ENCODE measurements at places on chromosomes 4 and X. TPM values are rescaled to one million over a fixed set of nuclear protein-coding genes. Genes with fewer than 3 reads are reported as not detected.

GRCh38 chr4:62398318-62398717 is 1198.2 kb downstream of the ADGRL3 start:
- no peak overlapping the region for H3K4me3 ChIP-seq
- no peak for DNase-seq

DNA sequence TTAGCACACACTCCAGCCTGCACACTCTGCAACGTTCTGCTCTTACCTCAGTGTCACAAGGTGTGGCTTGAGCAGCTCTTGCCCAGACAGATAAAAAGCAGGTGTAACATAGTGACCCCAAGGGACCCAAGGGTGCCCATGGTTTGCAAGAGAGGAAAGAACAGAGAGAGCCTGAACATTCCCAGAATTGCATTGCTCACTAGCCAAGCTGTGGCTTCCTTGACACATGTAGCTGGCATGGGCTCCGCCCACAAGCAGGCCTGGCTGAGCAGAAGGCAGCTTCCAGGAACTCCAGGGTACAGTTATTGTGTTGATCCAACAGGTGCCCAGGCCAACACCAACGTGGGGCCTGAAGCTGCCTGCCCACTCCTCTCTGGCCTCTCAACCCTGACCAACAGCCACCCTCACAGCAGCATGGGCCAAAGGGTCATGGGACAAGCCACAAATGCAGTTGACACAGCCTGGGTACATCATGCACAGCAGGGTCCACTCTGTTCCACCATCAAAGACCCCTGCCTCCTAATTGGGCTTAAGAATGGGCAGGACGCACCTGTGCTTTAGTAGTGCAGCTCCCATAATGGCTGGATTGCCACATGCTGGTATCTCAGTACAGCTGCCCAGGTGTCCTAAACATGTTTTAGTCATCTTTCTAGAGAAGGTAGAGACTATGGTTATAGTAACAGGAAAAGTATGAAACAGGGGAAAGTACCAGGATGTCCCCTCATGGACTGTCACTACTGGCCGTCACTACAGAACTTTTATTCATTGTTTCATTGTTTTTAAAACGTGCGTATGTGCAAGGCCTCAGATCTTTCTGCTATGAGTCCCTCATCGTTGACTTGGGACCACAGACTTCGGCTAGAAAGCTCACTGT is 73.7 kb upstream of the ACSL1 start:
- H3K36me3 ChIP-seq, result no peaks in the 10 kb centered on the region
- no peaks in the 10 kb centered on the region for H3K27me3 ChIP-seq
- H3K4me1 ChIP-seq, result no peaks in the 10 kb centered on the region
- no peak for DNase-seq
- no peak overlapping the region for H3K4me3 ChIP-seq

DNA sequence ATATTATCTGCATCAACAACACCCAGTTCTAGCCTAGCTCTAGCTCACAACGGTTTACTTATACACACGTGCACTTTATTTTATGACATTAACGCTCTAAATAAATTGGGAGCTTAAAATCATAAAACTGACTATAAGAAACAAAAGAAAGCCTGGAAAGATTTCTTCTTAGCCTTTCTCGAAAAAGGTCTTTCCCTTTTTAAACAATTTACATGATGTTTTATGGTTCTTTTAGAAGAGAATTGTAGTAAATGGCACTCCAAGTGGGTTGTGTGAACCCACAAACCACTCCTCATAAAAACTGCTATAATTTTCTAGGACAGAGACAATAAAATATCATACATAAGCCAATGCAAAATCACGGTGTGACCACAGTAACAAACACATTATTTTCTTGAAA is 23.1 kb downstream of the STX18 start:
- no peaks in the 10 kb centered on the region for H3K27me3 ChIP-seq
- no peak overlapping the region for H3K27ac ChIP-seq
- H3K36me3 ChIP-seq, result no peaks in the 10 kb centered on the region
- H3K4me3 ChIP-seq, result no peak overlapping the region
- no peaks in the 10 kb centered on the region for H3K4me1 ChIP-seq
- DNase-seq, result no peak

- H3K4me1 ChIP-seq, result peaks cover 37% of the 10 kb centered on the region
- peak; percentile 82 for DNase-seq
- peaks cover 11% of the 10 kb centered on the region for H3K27me3 ChIP-seq
- H3K4me3 ChIP-seq, result no peak overlapping the region
These were observed 31.6 kb upstream of the IRAK1 start for GRCh38 chrX:154051201-154051810.

DNA sequence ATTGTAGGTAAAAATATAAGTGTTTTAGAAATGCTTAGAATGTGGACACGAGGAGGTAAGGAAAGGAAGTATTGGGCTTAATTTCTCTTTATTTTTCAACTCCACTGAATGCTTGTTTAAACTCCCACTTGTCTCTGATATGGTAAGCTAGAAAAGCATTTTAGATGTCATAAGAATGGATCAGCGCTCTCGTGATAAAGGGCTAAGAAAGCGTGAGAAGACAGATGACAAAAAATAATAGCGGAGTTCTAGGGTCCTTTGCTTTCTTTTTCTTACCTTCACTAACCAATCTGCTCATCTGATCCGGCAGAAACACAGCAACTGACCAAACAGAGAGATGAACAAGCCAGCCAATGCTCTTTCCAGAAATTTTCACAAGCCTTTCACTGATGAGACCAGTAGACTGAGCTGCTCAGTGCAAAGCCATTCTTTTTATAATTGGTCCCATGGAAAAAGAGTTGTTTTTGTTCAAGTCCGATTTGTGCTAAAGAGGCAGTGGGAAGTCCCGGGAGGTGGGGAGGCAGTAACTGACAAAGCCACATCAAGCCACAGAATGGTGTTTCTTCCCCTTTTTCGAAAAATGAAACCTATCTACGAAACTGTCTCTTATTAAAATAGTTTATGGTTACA is at the start of gene TASL:
Gene TASL (minus strand): TSS at position 405 of the 630 bp plus-strand sequence. CDS start 17,411 bp downstream, outside the sequence.
- no peaks in the 10 kb centered on the region for H3K27me3 ChIP-seq
- no peaks in the 10 kb centered on the region for H3K4me1 ChIP-seq
- DNase-seq, result no peak
- no peaks in the 10 kb centered on the region for H3K36me3 ChIP-seq
- no peak within 1 kb of the TSS for H3K27ac ChIP-seq

DNA sequence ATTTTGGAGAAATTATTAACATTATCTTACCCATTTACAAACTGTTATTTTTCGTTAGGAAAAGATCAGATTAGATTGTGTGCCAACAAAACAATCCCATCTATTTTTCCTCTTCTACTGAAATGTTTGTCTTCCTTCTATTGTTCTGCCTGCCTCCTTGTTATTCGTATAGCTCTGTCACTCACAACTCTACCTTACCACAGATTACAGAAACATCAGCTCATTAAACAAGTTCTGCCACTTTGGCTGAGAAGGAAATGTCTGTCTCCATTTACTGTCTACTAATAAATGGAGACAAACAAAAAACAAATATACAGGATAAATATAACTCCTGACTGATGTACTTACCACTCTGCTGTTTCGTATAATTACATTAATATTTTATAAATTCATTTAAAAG is 211.4 kb downstream of the ENOX2 start:
- no peak overlapping the region for H3K27ac ChIP-seq
- DNase-seq, result no peak
- H3K4me3 ChIP-seq, result no peak overlapping the region
- no peaks in the 10 kb centered on the region for H3K27me3 ChIP-seq
- no peaks in the 10 kb centered on the region for H3K4me1 ChIP-seq

DNA sequence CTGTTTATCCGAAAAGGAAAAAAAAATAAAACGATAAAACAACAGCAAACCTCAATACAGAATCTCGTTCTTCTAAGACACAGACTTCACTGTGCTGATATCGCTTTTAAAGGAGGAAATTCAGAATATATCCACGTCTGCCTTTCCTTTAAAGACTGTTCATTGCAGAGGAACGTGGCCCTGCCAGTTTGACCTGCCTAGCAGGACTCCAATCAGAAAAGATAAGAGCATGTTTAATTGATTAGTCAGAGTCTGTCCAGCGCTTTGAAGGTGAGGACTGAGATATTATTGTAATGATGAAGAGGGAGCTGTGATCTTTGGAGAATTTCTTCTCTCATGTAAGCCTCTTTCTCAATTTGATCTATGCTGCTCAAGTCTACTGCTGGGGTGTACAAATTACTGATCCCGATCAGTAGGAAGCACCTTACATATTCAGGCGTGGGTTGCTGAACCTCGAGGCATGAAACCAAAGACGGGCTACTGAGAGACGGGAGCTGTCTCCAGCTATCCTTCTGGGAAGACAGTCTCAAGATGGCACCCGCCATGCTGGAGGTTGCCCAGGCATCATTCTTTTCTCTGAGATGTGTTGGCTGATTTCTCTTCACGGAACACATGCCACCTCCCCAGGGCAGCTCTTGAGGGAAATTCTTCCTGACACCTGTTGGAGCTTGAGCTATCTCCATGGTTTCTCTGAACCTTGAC is 146.1 kb downstream of the SHOX start:
- no peaks in the 10 kb centered on the region for H3K27me3 ChIP-seq
- no peaks in the 10 kb centered on the region for H3K36me3 ChIP-seq
- DNase-seq, result no peak
- no peaks in the 10 kb centered on the region for H3K4me1 ChIP-seq
- H3K27ac ChIP-seq, result no peak overlapping the region

- no peak for DNase-seq
- no peaks in the 10 kb centered on the region for H3K36me3 ChIP-seq
- H3K27ac ChIP-seq, result no peak overlapping the region
- H3K27me3 ChIP-seq, result no peaks in the 10 kb centered on the region
- H3K4me3 ChIP-seq, result no peak overlapping the region
- no peaks in the 10 kb centered on the region for H3K4me1 ChIP-seq
These were observed 13.5 kb downstream of the STIM2 start for GRCh38 chr4:26874110-26874509.

- H3K4me1 ChIP-seq, result no peaks in the 10 kb centered on the region
- no peaks in the 10 kb centered on the region for H3K36me3 ChIP-seq
- peak; percentile 19 for DNase-seq
These were observed 31.1 kb upstream of the SPANXB1 start for GRCh38 chrX:140971099-140971795.

GRCh38 chrX:41733939-41734338 is 10.0 kb downstream of the GPR82 start:
- no peak overlapping the region for H3K4me3 ChIP-seq
- no peaks in the 10 kb centered on the region for H3K4me1 ChIP-seq

DNA sequence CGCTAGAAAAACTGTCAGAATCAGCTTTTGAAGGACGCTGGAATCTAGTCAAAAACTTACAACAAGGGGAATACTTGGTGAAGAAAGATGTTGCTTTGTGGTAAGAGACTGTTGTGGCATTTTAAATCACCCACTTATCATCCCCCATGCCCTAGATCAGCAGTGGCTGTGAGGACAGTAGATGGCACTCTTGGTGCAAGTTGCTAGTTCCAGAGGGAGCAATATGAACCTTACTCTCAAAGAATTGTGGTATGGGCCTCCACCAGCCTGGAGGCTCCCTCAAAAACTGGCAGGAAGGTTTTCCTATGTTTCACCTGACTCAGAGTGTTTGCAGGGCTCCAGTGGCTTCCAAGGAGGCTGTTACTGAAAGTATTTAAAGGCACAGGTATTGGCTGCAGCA is 37.7 kb upstream of the SLC16A2 start:
- H3K27me3 ChIP-seq, result peaks cover 5% of the 10 kb centered on the region
- no peaks in the 10 kb centered on the region for H3K4me1 ChIP-seq
- no peak overlapping the region for H3K4me3 ChIP-seq
- DNase-seq, result peak; percentile 66
- H3K36me3 ChIP-seq, result no peaks in the 10 kb centered on the region
- H3K27ac ChIP-seq, result no peak overlapping the region

DNA sequence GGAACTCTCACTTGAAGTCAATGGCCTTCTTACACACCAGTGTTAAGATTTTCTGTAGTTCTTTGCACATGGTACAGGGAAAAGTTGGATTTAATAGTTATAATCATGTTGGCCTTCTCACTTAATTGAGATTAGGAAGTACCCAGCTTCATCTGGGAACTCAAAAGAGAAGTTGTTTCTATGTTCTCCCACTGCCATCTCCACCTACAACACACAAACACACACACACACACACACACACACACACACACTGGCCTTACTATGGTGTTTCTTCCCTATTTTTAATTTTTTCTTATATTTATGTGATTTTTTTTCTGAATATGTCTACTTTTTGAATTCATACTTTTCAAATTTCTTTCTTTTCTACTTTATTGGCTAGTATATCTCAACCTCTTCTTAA is 10.0 kb upstream of the CHIC2 start:
- no peaks in the 10 kb centered on the region for H3K36me3 ChIP-seq
- H3K4me1 ChIP-seq, result no peaks in the 10 kb centered on the region
- H3K27ac ChIP-seq, result no peak overlapping the region
- no peak for DNase-seq
- H3K27me3 ChIP-seq, result no peaks in the 10 kb centered on the region

GRCh38 chr4:7158081-7158750 is 34.1 kb upstream of the SORCS2 start:
- H3K27ac ChIP-seq, result no peak overlapping the region
- peaks cover 2% of the 10 kb centered on the region for H3K4me1 ChIP-seq
- no peaks in the 10 kb centered on the region for H3K36me3 ChIP-seq
- H3K27me3 ChIP-seq, result no peaks in the 10 kb centered on the region
- no peak for DNase-seq
- H3K4me3 ChIP-seq, result no peak overlapping the region

DNA sequence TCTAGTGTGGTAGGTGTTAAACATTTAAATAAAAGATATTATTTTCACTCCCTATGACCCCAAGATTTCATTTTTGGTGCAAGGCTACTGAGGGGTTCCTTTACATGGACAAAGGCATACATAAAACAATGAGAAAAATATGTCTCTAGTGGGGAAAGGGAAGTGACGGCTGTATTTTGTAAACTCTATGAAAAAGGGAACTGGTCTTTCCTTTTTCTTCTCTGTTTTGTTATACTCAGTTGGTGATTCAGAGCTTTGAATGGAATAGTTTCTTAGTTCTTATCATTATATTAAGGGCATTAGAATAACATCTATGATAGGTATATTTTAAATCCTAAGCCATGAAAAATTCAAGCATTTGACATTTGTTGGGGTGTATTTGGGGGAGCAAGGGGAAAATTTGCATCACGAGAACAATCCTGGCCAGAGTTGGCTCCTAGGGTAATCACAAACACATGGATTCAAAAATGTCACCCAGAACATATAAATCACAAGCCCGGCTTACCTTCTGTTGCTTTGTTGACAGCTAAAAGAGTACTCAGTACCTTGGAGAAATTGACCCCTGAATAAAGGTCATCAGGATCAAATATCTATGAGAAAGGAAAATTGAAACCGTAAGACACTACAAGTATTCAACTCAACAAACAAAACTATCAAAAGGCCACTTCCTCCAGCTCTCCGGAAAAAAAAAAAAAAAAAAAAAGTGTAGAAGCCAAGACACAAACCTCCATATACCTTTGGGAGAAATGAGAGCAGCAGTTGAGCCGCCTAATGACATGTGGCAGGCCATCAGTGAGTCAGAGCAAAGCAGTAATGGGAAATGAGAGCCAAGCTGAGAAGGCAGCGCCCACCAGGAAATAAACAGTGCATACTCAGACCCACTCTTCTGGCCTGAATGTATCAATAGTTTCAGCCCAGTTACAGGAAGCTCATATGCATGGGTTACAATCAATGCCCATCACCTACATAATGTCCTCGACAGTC is 33.4 kb downstream of the ARHGEF6 start:
- peaks cover 4% of the 10 kb centered on the region for H3K4me1 ChIP-seq
- H3K36me3 ChIP-seq, result no peaks in the 10 kb centered on the region
- H3K27me3 ChIP-seq, result peaks cover 5% of the 10 kb centered on the region
- no peak overlapping the region for H3K4me3 ChIP-seq
- H3K27ac ChIP-seq, result peak overlapping the region; percentile 66

The MAGEC2 gene
- total RNA-seq, result not detected

The MAP9 gene
- 31.5 TPM for total RNA-seq

The GYG2 gene
- total RNA-seq, result 5.4 TPM

The TEC gene
- total RNA-seq, result 4.1 TPM

The UBQLN2 gene
- 27.3 TPM for total RNA-seq

The SSX4 gene
- not detected for total RNA-seq

The C4orf51 gene
- total RNA-seq, result not detected

The ZNF157 gene
- 0.63 TPM for total RNA-seq

The ADH6 gene
- 0.43 TPM for total RNA-seq

The GLUD2 gene
- total RNA-seq, result 2.6 TPM

The FREM3 gene
- total RNA-seq, result 2.3 TPM

Measured in lung (tissue), 17 donors.